ENCODE measurements at places on chromosomes 3 and 15.

DNA sequence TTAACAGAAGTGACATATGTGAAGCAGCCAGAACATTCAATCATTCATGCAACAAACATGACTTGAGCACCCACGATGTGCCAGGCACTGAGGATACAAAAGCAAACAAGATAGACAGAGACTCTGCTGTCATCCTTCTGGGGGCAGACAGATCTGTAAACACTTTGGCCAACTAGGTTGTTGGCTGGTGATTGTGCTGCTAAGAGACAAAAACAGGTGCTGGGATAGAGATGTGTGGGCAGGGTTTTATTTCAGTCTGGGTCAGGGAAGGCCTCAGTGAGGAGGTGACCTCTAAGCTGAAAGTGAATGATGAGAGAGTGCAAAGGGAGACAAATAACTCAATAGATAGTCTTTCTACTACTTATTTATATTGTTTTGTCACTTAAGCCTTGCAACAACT lies 147.0 kb upstream of the VEPH1 start:
- DNase-seq, result no peak

DNA sequence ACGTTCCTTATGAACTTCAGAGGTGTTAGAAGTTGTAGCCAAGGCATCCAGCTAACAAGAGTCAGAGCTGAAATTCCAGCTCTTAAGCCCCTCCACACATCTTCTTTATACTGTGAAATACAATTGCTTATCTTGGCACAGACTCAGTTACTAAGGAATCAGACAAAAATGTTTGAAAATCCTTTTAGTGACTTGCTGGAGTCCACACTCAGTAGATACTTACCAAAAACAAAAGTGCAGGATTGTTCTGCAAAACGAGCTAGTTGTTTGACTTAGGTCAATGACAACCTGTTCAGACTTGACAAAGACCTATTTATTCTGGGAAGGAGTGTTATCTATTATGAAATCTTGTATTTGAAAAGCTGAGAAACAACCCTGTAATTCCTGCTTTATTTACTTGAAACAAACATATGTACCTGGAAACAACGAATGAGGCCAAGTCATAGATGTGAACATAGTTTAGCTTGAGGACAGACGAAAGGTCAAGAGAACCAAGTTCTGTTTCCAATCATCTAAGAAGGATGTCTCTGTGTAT lies 38.5 kb downstream of the B3GNT5 start:
- DNase-seq, result no peak

GRCh38 chr3:83769791-83770663 lies 1188.8 kb upstream of the CADM2 start:
- no peak for DNase-seq

- DNase-seq, result no peak
Observed at GRCh38 chr3:97928986-97929385, 43.2 kb downstream of the RIOX2 start.
